GM13976 (cell line): ENCODE measurements at places on chromosomes 16 and 17.

DNA sequence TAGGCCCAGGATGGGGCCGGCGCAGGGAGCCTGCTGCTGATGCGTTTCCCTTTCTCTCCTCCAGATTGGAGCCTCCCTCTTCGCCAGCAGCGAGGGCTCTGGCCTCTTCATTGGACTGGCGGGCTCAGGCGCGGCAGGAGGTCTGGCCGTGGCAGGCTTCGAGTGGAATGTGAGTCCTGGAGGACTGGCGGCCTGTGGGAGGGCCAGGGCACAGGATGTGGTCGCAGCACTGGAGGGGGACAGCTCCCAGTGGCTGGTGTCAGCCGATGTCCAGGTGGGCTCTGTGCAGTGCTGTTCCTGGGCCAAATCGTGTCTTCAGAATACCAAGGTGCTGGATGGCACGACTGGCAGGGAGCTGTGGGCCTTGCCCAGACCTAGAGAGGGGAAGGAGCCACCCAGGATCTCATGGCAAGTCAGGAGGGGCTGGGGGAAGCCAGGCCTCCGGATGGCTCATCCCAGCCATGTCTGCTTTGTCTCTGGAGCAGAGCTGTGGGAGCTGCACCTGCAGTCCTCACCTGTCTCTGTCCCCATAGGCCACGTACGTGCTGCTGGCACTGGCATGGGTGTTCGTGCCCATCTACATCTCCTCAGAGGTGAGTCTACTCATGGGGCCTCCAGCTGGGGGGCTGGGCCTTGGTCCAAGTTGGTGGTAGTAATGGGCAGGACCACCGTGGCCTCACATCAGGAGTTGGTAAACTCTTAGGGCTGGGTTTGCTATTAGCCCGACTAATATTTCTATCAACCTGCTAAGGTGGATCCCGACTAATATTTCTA, 7.3 kb downstream of the SLC5A10 start:
- DNase-seq, result no peak

- DNase-seq, result peak; percentile 32
These were observed 1.2 kb upstream of the UTP6 start for GRCh38 chr17:31902693-31903092.

DNA sequence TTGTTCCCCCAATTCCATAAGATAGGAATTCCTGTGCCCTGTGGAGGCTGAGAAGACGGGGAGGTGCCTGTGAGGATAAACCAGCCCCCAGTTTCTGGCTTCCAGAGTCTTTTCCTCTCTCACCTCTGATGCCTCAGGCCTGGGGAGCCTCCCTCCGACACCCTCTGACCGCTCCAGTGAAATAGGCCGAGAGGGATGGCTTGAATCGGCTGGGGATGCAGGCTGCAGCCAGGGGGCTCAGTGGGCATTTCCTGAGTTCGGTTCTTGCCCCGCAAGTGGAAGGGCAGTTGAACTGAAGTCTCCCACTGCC, 339.4 kb downstream of the SEC14L1 start:
- DNase-seq, result no peak

- DNase-seq, result peak; percentile 62
These were observed 1.7 kb downstream of the TMEM170A start for GRCh38 chr16:75462806-75463205.

GRCh38 chr16:2223942-2224486, 623 bp downstream of the E4F1 start:
- peak; percentile 66 for DNase-seq

GRCh38 chr16:49473773-49474172, 100.2 kb downstream of the C16orf78 start:
- DNase-seq, result no peak

DNA sequence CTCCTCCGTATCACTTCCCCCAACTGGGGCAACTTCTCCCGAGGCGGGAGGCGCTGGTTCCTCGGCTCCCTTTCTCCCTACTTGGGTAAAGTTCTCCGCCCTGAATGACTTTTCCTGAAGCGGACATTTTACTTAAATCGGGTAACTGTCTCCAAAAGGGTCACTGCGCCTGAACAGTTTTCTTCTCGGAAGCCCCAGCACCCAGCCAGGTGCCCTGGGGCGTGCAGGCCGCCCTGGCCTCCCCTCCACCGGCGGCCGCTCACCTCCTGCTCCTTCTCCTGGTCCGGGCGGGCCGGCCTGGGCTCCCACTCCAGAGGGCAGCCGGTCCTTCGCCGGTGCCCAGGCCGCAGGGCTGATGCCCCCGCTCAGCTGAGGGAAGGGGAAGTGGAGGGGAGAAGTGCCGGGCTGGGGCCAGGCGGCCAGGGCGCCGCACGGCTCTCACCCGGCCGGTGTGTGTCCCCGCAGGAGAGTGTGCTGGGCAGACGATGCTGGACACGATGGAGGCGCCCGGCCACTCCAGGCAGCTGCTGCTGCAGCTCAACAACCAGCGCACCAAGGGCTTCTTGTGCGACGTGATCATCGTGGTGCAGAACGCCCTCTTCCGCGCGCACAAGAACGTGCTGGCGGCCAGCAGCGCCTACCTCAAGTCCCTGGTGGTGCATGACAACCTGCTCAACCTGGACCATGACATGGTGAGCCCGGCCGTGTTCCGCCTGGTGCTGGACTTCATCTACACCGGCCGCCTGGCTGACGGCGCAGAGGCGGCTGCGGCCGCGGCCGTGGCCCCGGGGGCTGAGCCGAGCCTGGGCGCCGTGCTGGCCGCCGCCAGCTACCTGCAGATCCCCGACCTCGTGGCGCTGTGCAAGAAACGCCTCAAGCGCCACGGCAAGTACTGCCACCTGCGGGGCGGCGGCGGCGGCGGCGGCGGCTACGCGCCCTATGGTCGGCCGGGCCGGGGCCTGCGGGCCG, 1.6 kb downstream of the HIC1 start:
- DNase-seq, result peak; percentile 64

DNA sequence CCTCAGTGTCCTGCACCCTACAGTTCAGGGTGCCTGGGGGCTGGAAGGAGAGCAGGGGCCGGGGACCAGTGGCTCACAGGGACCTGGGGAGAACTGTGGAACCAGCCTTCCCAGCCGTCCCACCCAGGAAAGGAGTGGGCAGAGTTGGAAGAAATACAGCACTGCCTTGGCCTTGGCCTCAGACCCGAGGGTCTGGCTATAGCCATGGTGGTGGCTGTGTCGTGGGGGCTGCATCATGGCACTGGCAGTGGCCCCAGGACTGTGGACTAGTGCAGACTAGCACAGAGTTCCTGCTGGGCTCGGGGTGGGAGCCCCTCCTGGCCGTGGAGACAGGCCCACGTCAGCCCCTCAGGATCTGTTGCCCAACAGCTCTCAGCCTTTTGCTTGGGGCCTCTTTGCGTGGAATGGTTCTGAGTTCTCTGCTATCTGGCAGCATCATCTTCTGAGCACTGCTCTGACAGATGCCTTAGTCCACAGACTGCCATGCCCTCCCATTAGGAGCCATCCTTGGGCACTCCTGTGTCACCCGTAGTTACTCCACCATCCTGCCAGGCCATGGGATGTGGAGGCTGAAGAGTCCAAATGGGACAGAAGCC, 12.6 kb upstream of the DNASE1 start:
- DNase-seq, result peak; percentile 24

DNA sequence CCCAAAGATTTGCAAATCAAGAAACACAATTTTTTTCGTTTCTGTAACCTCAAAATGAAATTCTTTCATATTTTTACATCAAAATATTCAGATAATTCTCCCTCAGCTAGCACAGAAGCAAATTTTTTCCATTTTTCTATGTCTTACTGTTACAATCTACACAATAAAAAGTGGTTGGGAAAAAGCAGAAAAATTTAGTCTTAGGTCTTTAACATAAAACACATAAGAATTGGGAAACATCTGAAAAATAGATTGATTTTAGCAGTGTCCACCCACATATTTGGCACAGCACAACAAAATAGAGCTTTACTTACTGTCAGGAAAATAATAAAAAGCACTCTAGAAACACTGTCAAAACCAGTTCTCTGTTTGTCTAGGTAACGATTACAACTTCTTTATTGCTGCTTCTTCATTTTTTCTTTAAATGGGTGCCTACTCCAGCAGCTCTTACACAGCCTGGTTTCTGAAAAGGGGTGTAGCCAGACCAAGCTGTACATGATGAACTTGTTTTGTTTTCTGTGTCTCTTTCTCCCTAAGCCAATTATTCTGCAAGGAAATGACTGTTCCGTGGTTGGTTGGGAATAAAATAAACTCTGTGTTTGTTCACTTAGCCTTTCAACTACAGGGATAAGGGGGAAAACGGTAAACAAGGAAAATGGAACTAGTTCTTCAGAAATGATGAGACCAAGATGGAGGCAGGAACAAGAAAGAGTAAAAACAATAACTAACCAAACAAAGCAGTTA, at the start of gene ABCA6:
Gene ABCA6 (minus strand): TSS at position 465 of the 744 bp plus-strand sequence. CDS start 1,192 bp downstream, outside the sequence.
- no peak for DNase-seq

GRCh38 chr16:84953190-84953746, 58.1 kb downstream of the ZDHHC7 start:
- DNase-seq, result no peak

- DNase-seq, result no peak
These were observed 125.2 kb upstream of the ZFHX3 start for GRCh38 chr16:73172973-73173709.

- no peak for DNase-seq
These were observed 11.5 kb downstream of the RUSF1 start for GRCh38 chr16:31496670-31497069.

- no peak for DNase-seq
These were observed 5.6 kb downstream of the CIAO3 start for GRCh38 chr16:734981-735881.

- DNase-seq, result no peak
These were observed 25.9 kb downstream of the NKD1 start for GRCh38 chr16:50573947-50574744.

GRCh38 chr17:14579716-14580115, 278.8 kb downstream of the HS3ST3B1 start:
- no peak for DNase-seq

DNA sequence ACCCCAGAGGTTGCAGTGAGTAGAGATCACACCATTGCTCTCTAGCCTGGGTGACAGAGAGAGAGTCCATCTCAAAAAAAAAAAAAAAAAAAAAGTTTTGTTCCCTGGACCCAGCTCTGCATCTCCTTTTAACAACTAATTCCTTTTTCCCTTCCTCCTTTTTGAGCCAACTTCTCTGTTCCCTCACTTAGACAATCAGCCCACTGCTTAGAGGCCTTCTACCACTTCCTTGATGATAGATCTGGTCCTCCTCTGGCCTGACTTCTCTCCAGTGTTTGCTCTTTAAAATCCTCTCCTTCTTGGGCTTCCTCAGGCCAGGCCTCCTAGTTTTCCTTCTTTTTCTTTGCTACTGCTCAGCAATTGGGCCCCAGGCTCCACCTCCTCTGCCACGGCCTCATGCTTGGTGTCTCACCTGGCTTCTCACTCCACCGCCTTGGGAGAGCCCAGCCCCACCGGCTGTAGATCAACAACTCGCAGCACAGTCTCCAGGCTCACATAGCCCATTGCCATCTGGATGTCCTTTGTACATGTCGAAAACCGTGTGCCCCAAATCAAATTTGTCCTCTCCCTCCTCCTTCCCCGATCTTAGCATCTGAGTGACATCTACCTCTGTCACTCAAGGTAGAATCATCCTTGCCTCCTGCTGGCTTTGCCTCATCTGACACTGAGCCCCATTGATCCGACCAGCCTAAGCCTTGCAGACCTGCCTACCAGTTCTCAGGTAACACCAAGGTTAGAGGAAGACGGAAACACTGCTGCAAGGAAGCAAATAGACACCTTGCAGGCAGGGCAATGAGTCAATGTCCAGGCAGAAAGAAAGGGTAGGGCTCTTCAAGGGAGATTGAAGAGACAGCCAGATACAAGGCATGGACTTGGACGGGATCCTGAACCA, 17.4 kb downstream of the ARHGAP27 start:
- no peak for DNase-seq

GRCh38 chr16:66713076-66713475, 16.5 kb upstream of the CMTM4 start:
- DNase-seq, result no peak
